ENCODE measurements at places on chromosomes 3 and 15.

DNA sequence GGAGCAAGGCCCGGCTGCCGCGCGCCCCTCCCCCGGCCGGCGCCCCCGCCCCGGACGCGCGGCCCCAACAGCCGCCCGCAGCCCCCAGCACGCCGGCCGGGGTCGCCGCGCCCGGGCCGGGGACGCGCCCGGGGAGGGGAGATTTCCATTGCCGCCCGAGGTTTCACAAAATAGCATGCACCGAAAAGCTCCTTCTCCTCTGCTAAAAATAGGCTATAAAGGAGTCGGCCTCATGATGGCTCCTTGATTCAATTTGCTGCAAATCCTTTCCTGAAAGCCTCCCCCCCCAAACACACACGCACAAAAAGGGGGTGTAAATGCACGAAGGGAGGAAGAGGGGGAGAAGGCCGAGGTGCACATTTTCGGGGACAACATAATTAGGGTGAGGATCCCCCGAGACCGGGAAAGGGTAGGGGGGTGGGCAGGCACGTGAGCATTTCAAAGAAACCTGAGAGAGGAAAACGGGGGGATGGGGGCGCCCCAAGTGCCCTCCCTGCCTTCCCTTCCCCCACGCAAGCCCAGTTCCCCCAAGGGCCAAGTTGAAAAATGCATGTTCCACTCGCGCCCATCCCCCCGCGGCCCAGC is 734 bp downstream of the TBL1XR1 start:
- no peak for DNase-seq

- DNase-seq, result no peak
Observed at GRCh38 chr3:142987080-142987700, 14.2 kb upstream of the U2SURP start.

DNA sequence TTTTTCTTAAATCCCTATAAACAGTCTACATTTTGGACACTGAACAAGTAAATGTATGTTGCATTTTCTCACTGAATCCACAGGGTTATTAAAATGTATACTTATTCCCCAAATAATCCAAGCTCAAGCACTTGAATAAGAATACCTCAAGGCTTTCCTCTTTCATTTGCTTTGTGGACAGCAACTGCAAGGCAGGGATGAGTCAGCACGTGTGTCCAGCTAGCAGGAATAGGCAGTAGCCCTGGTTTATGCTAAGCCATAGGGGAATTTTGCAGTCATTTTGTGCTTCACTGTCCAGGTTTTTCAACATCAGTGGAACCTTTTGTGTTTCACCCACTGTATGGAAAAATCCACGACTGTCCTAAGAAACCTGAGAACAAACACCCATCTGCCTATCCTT is 96.7 kb upstream of the KCNMB2 start:
- DNase-seq, result no peak

- peak; percentile 52 for DNase-seq
Observed at GRCh38 chr15:40763801-40764628, at the start of gene GCHFR. Gene GCHFR, plus strand, starts transcription at chr15:40764068. Its CDS starts 113 bp downstream, at chr15:40764181.

DNA sequence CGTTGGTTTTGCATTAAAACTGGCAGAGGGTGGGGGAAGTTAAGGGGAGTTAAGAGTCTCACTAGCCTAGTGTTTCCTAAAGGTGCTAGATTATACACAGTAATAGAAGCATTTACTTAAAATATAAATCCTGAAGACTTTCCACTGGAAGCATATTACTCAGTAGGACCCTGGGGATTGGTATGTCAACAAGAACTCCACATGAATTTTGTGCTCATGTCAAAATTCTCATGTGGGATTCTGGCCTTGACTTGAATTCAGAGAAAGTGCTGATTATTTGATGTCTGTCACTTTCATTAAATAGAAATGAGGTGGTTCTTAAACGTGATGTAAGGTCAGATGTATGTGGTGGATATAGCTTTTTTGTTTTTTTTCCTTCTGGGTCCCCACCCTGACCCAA is 997.2 kb downstream of the TUSC7 start:
- DNase-seq, result no peak

- DNase-seq, result no peak
Observed at GRCh38 chr15:53831907-53832770, 72.7 kb upstream of the WDR72 start.

GRCh38 chr15:59801649-59802048 is 112.5 kb upstream of the BNIP2 start:
- DNase-seq, result no peak

DNA sequence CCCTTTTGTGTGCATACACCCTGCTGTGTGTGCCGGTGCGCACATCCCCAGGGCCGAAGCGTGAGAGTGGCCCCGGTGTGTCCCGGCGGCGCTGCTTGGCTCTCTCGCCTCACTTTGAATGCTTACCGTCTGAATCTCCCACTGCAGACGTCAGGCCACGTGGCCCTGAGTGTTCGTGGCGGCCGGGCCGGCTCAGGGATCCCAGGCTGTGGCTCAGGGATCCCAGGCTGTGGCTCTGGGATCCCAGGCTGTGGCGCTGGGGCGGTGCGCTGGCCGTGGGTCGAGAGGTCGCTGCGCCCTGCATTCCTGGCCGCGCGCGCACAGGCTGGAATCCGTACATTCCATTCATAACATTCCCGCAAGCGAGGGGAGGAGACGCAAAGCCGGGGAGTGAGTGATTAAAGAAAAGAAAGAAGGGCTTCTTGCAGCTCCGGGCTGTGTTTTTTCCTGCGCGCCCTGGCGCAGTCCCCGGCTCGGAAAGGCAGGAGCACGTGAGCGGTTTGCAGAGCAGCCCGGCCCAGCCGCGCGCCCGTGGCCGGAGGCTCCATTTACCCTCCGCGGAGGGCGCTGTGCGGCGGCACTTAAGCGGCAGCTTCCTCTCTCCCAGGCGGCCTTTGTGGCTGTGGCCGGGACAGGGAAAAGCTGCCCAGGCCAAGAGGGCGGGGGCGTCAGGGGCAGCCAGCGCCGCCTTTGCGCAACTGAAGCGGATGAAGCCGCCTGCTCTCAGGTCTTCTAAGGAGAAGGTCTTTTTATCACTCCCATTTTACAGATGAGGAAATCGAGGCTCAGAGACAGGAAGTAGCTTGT is 87.0 kb upstream of the ALDH1L1 start:
- DNase-seq, result no peak

- DNase-seq, result no peak
Observed at GRCh38 chr3:41024031-41024836, 175.1 kb upstream of the CTNNB1 start.

DNA sequence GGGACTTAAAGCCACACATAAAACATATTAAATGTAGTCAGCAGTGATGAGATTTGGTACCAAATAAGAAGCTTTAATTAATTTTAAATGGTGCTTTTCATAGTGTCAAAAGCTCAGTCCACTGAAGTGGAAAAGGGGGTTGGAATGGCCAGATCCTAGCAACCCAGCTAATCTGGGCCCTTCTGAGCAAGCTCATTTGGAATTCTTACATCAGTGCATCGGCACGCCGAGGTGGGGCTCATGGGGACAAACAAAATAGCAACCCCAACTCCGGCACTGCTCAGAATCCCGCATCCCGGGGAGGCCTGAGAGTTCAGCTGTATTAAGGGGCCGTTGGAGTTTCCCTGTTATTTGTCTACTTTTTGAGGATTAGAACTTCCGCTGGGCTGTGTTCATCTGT is 526.4 kb downstream of the SOX2 start:
- DNase-seq, result no peak

- no peak for DNase-seq
Observed at GRCh38 chr3:32226875-32227500, 11.5 kb upstream of the CMTM8 start.

GRCh38 chr3:174959556-174960065 is 100.5 kb downstream of the NAALADL2 start:
- no peak for DNase-seq

- DNase-seq, result no peak
Observed at GRCh38 chr3:196624067-196624790, 15.3 kb upstream of the NRROS start.

DNA sequence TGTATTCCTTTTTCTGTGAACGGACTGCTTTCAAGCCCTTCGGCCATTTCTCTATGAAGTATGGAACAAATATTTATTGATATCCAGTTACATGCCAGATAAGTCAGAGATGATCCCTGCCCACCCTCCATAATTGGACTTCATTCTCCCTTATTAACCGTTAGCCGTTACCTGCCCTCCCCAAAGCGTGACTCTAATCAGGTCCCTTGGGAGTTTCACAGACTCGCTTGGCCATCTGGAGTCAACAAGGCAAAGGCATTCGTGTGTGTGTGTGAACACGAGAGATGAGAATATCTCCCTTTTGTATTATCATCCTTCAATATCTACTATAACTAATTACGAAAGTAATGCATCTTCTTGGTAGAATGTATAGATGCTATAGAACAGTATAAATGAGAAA is 314.5 kb downstream of the TLE3 start:
- no peak for DNase-seq

- DNase-seq, result no peak
Observed at GRCh38 chr3:115698851-115699591, 75.7 kb downstream of the GAP43 start.

DNA sequence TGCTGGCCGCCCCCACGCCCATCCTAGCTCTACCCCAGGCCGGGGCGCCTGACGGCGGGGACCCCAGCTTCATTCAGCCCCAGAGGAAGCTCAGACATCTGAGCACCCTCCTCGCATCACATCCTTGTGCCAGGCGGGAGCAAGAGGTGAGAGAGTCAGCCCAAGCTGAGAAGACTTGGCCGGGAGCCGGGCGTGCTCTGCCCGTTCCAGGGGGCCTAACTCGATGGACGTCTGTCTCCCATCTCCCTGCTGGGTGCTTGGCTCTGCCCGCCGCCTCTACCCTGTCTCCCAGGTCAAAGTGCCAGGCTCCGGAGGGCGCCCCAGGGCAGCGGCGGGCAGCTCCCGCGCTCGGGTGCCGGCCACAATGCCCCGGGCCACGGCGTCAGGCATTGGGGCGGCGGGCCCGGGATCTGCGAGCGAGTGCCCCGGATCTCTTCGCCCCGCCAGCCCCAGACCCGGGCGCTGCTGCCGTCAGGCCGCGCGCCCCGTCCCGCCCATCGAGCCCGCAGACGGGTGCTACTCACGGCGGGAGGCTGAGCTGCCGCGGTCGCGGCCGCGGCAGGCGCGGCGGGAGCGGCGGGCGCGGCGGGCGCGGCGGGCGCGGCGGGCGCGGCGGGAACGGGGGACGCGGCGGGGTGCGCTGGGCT is 388 bp downstream of the DAPK2 start:
- no peak for DNase-seq

- no peak for DNase-seq
Observed at GRCh38 chr3:37571269-37571668, 290.4 kb upstream of the CTDSPL start.

- no peak for DNase-seq
Observed at GRCh38 chr3:47473391-47473790, 2.4 kb downstream of the SCAP start.

DNA sequence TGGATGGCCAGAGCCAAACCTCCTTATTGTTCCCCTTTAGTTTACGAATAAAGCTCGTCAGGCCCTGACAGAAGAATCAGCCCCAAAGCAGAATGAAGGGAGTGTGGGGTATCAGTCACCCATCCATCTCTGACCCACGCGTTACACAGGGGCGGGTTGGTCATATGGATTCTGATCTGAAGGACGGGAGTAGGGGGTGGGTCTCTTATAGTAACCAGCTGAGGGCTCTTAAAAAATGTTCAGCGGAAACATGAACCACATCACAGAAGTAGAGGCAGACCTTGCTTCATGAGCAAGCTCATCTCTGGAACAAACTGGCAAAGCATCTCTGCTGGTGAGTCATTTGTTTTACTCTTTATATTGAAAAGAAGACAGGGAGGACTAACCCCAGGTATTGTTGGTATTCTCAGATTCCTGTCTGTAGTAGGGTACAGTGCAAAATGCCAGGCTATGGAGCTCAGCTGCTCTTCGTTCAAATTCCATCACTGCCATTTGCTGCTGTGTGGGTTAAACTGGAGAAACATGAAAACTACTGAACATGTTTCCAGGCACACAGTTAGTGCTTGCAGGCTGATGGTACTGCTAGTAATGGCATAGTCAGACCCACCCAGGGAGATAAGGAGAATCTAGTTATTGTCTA is at the start of gene CXCR6:
Gene CXCR6 (plus strand): TSS at position 258 of the 640 bp plus-strand sequence. CDS start 3,018 bp downstream, outside the sequence.
- peak; percentile 17 for DNase-seq

DNA sequence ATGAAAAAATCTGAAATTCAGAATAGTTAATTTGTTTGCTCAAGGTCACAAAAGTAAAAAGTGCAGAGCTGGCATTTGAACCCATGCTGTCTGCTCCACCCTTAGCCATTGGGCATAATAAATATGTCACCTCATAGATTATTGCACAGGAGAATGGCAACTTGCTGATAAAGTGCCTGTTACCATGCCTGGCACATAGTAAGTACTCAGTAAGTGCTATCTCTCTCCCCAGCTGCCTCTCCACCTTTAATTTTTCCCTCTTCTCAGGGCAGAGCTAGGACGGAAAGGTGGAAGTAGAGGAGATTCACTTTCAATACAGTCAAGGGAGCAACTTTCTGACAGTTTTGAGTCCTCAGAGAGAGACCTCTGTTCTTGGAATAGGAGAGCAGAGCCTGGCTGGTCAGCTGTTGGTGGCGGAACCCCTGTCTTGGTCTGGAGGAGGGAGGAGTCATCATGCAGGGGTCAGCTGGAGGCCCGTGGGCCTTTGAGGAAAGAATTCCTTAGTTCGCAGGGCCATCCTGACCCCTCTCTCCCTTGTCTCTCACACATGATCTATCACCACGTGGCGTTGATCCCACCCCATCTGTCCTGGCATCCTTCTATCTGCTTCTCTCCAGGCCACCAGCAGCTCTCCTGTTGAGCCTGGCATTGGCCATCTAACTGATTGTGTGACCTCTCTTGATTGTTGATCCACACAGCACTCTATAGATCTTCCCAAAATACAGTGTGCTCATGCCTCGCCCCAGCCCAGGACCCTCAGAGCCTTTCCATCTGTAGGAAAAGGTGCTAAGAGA is 149.3 kb downstream of the RPLP1 start:
- DNase-seq, result no peak

DNA sequence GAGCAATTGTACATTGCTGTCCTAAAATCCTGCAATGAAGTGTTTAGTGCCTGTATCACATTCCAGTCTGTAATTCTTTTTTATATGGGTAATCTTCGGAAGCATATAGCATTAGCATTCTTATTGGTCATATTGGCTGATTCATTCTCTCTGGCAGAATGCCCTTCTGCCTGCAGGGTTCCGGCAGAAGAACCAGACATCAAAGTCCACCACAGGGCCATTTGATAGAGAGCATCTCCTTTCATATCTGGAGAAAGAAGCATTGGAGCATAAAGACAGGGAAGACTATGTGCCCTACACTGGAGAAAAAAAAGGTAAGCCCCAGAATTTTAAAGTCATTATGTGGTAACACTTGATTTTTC is 39.6 kb downstream of the TMOD3 start:
- no peak for DNase-seq

DNA sequence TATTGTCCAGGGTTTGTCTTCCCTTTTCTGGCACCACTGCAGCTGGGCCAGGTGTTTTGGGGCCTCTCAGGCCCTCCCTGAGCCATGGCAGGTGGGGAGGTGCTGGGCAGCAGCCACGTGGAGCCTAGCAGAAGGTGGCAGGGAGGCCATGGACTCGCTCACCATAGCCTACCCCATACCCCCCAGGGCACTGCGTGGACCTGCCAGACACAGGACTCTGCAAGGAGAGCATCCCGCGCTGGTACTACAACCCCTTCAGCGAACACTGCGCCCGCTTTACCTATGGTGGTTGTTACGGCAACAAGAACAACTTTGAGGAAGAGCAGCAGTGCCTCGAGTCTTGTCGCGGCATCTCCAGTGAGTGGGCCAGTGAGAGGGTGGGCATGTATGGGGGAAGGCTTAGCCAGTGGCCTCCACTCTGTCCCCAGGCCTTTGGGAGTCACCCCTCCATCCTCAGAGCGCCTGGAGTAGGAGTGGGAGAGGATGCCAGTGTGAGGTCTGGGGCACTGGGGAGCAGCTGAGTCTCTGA is 11.9 kb downstream of the SPINT1 start:
- DNase-seq, result no peak

Data from stimulated activated CD4-positive, alpha-beta T cell treated with anti-CD3 and anti-CD28 coated beads, Interleukin-12 subunit alpha, Interleukin-12 subunit beta, amount 100 ng/mL, for 24 hours (primary cell).